Activated T-cell treated with anti-CD3 and anti-CD28 coated beads, Interleukin-2, amount 50 U/mL, for 1 hour (primary cell): ENCODE measurements at places on chromosomes 11 and 22.

DNA sequence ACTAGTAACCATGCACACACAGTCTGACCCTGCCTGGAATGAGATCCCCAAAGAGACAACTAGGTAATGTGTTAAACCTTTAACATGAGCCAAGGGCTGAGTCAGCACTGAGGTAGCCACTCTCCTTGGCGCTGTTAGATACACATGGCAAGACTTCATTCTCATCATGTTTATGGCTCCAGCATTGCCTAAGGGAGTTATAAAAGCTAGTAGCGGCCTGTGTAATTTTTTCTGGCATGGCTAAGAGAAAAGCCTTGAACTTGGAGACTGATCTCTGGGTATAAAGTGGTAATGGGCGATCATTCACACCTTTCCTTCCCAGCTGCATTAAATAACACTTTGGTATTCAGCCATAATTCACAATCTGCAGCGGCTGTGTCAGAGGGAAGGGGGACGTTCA lies 779.7 kb upstream of the LRRC4C start:
- DNase-seq = no peak

DNA sequence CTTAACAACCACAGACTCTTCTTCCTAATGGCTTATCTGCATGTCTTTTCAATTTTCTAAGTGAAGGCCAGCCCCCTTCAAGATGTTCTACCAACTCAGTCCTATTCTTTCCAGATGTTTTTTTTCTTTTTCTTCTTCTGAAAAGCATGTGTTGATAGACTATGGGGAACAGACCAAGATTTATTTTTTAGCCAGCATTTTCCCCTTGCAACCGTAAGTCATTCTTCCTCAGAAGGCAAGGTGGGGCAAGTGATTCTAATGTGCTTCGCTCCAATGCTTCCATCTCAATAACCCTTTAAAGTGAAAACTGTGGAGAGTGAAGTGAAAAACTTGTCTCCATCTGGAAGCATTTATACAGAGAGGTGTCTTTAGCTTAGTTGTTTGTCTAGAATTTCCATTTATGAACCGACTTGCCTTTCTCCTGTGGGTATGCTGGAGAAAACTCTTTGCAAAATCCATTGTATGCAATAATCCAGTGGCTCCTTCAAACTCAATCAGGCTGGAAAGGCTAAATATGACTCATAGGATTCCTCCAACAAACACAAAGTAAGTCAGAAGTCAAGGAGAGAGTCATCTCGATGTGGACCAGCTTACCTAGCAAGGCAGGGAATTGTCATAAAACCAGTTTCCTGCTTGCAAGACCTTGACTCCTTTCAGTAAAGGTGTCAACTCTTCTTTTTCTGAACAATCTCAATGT lies 83.7 kb downstream of the MAML2 start:
- no peak for DNase-seq

DNA sequence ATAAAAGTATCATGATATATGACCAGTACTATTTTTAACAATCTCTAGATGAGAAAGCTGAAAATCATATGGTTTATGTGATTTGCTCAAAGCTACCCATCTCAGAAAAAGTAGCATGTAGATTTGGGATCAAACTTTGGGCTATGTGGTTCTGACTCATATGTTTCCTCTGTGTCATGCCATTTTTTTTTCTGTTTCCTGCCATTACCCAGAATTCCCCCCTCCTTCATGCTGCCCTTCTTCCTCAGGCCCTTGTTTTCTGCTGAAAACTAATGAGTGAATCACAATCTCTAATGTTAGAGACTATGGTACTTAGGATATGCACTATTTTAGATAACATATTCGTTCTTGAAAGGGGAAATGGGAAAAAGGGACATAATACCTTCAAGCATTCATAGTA lies 80.7 kb downstream of the JRKL start:
- DNase-seq = no peak

DNA sequence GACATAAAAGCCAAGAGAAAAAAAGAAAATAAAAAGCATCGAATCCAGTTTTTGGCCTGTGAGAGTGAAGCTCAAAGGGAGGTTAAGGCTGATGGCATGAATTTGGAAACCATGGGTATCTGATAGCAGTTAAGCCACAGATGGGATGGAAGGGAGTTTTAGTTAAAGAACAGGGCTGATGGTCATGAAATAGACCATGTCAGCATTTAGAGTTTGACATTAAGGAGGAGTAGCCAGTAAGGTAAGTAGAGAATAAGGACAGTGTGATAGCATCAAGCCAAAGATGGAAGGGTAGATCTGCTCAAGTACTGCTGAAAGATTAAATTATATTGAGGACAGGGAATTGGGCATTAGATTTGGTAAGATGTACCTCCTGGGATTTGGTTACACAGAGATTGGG lies 826.5 kb downstream of the NTM start:
- DNase-seq = no peak

DNA sequence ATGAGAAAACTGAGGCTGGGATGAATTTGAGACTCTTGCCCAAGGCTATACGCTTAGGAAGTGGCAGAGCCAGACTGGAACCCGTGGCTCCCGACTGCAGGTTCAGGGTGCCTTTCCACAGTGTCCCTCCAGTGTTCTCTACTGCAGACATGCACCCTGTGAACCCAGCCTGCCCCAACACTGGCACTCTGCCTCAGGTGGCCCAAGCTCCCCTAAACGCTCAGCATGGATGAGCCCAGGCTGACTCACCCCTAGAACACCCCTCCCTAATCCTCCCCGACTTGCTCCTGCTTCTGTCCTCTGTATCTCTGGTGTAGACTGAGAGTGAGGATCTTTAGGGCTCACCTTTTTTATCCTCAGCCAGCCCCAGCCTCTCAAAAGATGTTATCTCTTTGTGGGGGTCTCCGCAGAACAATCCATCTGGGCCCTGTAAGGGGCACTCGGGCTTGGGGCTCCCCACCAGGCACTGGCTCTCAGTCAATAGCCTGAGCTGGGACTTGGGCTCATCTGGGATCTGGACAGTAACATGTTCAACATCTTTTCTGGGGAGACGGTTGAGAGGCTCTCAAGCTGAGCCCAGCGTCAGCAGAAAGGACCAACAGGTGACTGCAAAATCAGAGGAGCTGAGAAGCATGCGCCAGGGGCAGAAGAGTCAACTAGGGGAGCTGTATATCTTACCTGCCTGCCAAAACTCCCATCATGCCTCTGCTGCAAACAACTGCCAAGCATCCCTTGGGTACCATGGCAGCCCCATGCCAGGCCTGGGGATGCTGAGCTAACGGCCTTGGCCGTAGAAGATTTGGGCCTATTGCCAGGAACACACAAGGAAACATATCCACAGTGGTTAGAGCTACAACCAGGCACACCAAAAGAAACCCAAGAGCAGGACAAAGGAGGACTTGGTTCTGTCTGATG lies 176.2 kb downstream of the BUD13 start:
- no peak for DNase-seq

DNA sequence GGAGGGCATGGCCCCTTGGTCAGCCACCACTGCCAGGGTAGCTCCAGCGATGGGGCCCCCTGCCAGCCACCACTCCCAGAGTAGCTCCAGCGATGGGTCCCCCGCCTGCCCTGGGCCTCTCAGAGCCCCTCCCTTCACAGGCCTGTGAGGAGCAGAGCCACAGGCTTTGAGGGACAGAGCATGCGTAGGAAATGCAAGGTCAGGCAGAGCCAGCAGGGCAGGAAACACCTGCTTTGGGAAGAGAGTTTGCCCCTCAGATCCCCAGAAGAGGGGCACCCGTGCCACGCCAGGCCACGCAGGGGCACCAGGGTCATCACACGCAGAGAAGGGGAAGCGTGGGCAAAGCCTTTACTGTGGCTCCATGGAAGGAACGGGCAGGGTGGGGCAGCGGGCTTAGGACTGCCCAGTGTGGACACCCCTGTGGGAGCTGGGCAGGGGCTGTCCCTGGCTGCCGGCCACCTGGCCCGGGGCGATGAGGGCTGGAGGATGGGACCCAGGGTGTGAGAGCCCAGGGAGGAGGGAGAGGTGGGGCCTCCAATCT lies 477.8 kb downstream of the BRD1 start:
- DNase-seq = no peak

DNA sequence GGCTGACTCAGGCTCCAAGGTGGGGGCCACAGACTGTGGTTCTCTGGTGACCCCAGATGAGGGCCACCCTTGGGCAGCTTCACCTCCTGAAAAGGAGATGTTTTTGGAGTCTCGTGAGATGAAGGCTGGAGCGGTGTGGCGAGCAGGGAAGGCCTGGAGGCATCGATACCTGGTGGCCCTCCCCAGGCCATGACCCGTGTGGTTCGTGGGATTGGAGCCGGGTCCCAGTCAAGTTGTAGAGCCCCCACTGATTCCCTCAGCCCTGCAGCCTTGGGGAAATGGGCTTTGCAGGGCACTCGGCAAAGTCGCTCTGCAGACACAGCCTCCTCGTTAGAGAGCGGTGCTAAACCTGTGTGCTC lies 1083.4 kb downstream of the BRD1 start:
- DNase-seq = no peak

- DNase-seq = no peak
Measured at GRCh38 chr11:121321614-121322243, 29.2 kb downstream of the SC5D start.

- DNase-seq = no peak
Measured at GRCh38 chr11:86676533-86677154, 4.2 kb upstream of the ME3 start.

DNA sequence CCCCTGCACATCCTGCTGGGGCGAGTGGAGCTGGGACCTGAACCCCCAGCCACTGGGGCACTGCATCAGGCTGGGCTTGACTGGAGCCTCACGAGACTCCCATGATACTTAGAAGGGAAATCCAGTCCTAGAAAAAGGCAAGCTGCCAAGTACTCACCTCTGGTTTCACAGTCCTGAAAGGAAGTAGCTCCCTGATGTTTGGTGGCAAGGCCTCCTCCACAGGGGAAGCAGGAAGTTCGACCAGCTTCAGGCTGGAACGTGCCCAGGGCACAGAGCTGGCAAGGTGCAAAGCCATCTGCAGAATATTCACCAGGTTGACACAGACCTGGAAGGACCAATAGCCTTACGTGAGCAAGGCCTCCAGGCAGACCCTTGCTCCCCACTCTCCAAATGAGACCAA lies 26.8 kb upstream of the NRIP3 start:
- DNase-seq = no peak

DNA sequence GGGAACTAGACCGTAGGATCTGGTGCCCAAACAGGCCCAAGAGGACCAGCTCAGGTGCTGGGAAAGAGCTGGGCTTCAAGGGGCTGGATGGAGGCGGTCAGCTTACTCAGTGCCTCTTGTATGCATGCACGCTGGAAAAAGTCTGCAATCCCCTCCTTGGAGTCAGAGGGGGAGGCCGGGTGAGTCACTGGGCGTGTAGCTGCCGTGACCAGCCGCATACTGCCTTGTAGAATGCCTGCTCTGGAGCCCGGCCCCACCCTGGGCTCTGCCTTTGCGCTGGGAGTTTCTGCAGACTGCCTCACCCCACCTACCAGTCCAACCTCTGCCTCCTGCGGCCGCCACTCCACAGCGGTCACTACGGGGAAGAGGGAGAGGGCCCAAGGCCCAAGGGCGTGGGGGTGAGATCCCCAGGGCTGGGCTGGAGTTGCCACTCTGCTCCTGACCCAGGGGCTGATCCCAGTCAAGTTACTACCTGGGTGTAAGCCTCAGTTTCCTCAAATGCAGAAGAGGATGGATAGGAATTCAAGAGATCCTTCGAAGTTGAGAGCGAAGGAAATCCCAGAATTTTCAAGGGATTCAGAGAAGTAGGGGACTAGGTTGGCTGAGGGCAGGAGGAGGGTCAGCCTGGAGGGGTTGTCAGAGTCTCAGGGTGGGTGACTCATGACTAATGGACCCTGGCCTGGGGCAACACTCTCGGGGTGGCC lies 4.2 kb downstream of the MRGPRF start:
- DNase-seq = no peak

DNA sequence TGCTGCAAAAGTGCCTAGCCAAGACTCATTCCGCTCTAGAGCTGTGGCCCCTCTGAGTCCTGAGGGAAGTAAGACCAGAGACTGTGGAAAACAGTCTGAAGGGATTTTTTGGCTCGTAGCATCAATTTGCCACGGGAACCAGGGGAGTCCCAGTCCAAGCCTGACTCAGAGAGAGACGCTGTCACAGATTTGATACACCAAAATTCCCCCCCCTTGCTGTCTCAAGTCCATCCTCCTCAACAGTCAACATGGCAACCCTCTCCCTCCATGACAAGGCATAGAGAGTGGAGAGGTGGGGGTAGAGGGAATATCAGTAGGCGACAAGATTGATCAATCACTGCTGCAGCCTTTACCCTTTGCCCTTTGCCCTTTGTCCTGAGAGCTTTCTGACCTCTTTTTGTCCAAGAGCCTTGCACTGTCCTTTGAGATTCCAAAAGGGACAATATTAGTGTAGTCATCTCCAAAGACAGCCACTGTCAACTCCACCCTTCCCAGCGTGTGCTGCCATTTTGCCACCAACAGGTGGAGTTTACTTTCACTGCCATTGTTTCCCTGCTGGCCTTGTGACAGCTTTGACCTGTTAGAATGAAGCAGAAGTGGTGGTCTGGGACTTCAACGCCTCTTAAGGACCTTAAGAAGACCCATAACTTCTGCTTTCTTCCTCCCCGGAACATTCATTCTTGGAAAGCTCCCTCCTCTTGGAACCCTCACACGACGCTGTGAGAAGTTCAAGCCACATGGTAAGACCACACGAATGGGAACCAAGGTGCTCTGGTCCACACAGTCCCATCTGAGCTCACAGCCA lies 7.3 kb downstream of the SLC15A3 start:
- DNase-seq = peak; percentile 14

DNA sequence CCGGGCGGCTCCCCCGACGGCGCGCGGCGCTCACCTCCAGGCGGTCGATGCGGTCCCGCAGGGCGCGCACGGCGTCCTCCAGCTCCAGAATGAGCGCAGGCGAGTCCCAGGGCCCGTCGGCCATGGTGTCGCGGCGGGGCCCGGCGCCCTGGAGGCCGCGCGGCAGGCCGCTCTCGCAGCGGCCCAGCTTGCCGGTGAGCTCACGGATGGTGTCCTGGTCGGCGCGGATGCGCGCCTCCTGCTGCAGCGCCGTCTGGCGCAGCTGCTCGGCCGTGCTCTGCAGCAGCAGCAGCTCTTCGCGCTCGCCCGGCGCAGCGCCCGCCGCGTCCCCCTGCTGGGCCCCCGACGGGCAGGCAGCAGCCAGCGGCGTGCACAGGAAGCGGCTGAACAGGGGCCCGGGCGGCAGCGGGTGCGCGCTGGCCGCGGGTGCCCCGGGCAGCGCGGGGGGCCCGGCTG lies 599 bp downstream of the NPTXR start:
- peak; percentile 68 for DNase-seq

DNA sequence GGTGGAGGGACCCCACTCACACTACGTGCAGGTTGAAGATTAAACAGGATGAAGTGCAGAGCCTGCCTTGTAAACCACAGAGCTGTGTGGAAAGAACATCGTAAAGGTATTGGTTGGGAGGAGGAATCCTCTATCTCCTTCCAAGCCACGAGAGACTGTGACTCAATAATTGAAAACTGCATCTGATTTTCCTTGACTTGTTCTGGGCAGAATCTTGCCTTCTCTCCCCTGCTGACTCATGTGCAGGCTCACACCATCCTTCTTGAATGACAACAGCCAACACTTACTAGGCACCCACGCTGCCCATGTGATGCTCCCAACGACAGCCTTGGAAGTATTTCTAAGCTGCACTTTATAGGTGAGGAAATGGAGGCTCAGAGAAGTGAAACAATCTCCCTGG lies 563.0 kb downstream of the MIAT start:
- DNase-seq = no peak
